NCI-H1436 (cell line): ENCODE measurements at places on chromosomes 7 and 10.

- no peak for DNase-seq
Measured at GRCh38 chr7:1523844-1524243, 6.7 kb upstream of the MAFK start.

DNA sequence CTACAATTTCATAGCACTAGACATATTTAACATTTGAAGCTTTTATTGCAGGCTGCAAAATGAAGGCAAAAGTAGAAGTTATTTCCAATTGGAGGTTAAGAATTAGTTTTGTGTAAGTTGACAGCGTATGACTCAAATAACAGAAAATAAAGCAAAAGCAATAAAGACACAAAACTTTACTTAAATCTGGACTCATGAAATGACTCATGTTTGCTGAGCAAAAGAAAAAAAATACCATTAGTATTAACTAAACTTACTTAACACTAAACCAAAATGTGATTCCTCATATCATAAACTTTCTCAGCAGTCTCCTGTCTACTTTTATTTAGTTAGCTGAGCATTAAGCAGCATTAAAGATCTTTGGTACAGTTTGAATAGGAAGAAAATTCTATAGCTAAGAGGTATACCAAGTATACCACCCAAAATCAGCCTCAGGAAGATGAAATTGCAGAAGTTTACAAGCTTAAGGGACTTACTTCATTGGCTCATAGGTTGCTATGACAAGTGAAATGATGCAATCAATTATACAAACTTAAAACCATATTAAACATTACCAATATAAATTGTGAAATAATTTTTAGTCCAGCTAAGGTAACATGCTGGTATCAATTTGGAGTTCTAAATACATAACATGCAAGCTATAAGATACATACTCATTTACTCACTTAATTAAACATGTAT lies 1131.4 kb downstream of the XPNPEP1 start:
- no peak for DNase-seq

DNA sequence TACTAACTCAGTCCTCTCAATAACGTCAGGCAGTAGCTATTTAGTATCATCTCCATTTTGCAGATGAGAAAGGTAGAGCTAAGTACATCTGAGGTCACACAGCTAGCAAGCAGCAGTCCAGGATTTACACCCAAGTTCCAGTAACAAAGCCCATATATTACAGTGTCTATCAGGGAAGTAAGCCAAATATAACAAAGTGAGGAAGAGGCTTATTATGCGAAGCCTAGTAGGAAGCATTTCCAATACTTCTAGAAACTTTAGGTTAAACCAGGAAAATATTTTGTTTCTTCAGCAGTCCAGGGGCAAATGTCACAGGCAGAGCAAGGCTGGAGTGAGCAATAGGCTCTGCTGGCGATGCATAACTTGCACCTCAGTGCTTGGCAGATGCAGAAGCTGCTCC lies 53.9 kb downstream of the NOC3L start:
- no peak for DNase-seq

DNA sequence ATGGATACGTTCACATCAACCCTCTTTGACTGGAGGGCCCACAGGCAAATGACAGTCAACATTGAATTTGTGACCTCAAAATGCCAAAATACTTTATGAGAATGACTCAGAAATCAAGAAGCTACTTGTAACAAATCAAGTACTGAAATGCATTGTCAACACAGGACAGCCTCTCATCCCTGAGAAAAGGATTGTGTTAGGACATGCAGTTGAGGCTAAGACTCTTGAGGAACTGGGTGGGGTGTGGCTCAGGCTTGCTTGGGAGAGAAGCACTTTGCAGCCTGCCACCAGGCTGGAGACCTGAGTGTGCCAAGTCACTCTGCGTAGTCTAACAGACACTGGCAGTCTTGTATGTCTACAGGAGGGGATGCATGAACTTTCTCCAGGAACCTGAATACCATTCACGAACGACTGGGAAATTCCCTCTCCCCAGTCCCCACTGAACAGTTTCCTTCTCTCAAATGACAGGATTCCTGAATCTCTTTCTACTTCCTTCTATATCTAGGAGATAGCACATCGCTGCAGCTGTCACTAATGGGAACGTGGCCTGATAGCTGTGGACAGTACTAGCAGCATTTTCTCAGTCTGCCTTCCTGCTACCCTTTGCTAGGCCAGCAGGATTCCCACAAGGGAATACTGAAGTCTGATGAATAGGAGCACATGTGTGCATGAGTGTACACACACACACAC lies 3.3 kb upstream of the SMO start:
- no peak for DNase-seq

DNA sequence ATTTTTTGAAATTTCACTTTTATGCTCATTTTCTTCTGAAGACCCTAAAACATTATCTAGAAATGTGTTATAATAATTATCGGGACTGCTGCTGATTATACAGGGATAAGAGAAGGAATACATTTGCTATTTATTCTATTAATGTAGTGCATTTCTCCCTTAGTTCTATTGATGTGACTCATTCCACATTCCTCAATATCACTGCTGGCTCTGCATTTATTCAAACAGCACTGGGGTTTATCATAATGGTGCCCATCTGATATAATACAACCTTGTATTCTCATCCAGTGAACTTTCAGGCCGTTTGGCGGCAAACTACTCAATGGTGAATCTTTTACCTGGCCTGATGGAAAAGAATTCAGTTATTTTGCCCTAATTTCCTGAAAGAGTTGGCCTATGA lies 7.8 kb downstream of the KCND2 start:
- no peak for DNase-seq

DNA sequence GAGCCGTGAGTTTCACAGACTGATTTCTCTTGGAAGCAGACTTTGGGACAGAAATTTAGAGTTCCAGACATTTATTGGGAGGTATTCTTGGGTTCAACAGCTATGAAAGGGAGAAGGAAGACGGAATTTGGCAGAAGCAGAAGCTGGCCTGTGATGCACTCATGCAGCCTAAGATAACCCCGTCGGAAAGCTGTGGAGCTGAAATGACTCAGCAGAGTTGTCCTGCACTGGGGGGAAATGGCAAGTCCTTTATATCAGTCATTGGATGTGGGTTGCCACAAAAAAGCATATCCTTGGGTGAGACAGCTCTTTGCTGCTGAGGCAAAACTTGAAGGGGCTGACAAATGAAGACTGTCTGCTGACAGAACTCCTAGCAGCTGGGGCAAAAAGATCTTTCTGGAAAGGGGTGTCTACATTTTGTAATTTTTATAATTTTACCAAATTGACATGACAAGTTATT lies 11.5 kb upstream of the MICU1 start:
- no peak for DNase-seq

- no peak for DNase-seq
Measured at GRCh38 chr7:108093341-108093740, 36.8 kb downstream of the LAMB4 start.

GRCh38 chr10:62085404-62085803 lies 183.2 kb downstream of the RTKN2 start:
- DNase-seq, result no peak

GRCh38 chr7:110922906-110923305 lies 168.0 kb upstream of the LRRN3 start:
- no peak for DNase-seq

DNA sequence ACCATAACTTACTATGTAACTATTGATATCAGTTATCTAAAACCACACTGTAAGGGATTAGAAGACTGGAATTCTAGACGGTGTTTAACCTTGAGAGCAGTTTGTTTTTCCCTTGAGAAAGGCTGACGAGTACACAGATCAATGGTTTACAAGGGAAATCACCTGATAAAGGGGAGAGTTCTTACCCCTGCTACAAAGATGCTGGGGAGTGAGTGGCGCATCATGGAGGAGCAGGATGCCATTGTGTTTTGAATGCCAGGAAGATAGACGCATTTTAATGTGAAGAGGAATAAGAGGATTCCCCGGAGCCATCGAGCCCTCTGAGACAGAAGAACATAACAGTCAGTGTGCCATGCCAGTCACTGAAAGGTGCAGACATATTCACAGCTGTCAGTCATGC lies 145.2 kb downstream of the PKD1L1 start:
- DNase-seq, result no peak

- no peak for DNase-seq
Measured at GRCh38 chr10:88670497-88670896, 6.3 kb downstream of the LIPF start.

GRCh38 chr10:52742731-52743130 lies 29.9 kb downstream of the MBL2 start:
- DNase-seq, result no peak

DNA sequence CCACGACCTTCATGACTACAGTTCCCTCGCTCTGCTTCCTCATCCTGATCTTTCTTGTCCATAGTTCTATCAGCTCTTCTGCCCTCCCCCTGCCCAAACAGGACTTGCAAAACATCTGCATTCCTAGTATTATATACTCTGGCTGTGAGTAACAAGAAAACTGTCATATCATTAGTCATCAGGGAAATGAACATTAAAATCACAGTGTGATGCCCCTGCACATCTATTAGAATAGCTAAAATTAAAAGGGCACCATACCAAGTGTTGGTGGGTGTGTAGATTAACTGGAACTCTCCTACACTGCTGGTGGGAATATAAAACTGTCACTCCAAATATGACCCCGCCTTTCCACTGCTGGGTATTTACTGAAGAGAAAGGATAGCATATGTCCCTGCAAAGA lies 141.8 kb downstream of the C7orf25 start:
- DNase-seq, result no peak

- no peak for DNase-seq
Measured at GRCh38 chr7:101021703-101022102, 1.8 kb downstream of the MUC17 start.
